ENCODE measurements at places on chromosomes 5 and 9. TPM values are rescaled to one million over a fixed set of nuclear protein-coding genes. Genes with fewer than 3 reads are reported as not detected.

GRCh38 chr5:140205216-140205615 is 30.2 kb downstream of the CYSTM1 start:
- no peak overlapping the region for H3K4me3 ChIP-seq
- H3K27me3 ChIP-seq: no peaks in the 10 kb centered on the region
- no peak for DNase-seq
- no peaks in the 10 kb centered on the region for H3K36me3 ChIP-seq
- H3K27ac ChIP-seq: no peak overlapping the region

The IFNA21 gene
- not detected for total RNA-seq

DNA sequence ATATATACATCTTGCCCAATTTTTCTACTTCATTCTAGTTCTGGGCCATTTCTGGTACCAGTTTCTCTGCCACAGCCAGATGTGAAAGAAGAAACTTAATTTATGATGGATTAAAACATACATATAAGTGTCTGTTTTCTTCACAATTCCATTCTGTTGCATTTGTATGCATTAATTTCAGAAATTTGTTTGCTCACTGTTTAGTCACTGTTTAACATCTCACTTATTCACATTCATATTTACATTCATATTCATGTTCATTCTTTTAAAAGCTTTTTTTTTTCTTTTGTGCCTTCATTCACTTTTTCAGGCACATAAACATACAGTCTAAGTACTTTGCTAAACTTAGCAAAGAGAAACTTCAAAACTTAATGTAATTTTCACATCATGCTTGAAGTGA is 684.0 kb upstream of the CDH9 start:
- no peaks in the 10 kb centered on the region for H3K4me1 ChIP-seq
- H3K36me3 ChIP-seq: no peaks in the 10 kb centered on the region
- no peak for DNase-seq

DNA sequence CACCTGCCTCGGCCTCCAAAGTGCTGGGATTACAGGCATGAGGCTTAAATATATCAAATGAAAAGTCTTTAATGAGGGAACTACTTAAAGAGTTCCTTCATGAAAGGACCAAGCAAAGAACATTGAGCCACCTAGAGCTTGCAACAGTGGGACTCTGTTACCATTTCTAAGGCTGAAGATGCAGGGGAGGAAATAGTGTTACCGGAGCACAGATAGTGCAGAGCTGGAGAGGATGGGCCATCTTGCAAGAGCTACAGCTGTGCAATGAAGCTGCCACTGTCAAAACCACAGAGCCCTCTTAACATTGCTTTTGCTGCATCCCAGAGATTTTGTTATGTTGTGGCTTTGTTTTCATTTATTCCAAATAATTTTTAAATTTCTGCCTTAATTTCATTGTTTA is 77.1 kb upstream of the NAA35 start:
- no peaks in the 10 kb centered on the region for H3K27me3 ChIP-seq
- no peaks in the 10 kb centered on the region for H3K36me3 ChIP-seq
- DNase-seq: no peak
- H3K4me1 ChIP-seq: no peaks in the 10 kb centered on the region

- H3K4me1 ChIP-seq: no peaks in the 10 kb centered on the region
- DNase-seq: no peak
- no peaks in the 10 kb centered on the region for H3K36me3 ChIP-seq
These were observed 157.5 kb upstream of the TARS1 start for GRCh38 chr5:33283243-33283642.

GRCh38 chr5:126384985-126385384 is 38.2 kb upstream of the GRAMD2B start:
- no peak for DNase-seq
- H3K27ac ChIP-seq: no peak overlapping the region
- H3K36me3 ChIP-seq: no peaks in the 10 kb centered on the region

DNA sequence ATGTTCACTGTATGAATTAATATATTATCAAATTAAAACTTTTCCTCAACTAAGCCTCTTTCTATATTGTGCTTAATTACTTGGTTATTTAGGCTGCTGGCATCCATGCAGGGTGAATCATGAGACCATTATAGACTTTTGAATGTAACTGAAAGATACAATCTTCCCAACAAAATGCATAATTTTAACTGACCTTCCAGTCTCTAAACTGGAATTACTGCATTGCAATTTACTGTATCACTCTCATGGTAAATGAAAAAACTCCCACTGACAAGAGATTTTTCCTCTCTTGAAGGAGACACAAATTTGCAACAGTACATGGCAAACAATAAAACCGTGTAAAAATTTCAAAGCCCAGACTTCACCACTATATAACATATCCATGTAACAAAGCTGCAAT is 349.5 kb downstream of the DRD1 start:
- H3K36me3 ChIP-seq: no peaks in the 10 kb centered on the region
- H3K27ac ChIP-seq: no peak overlapping the region
- no peak overlapping the region for H3K4me3 ChIP-seq

GRCh38 chr5:156259618-156260017 is 67.3 kb upstream of the SGCD start:
- no peak overlapping the region for H3K4me3 ChIP-seq
- no peak overlapping the region for H3K27ac ChIP-seq
- no peaks in the 10 kb centered on the region for H3K4me1 ChIP-seq
- H3K36me3 ChIP-seq: no peaks in the 10 kb centered on the region
- H3K27me3 ChIP-seq: no peaks in the 10 kb centered on the region
- no peak for DNase-seq

The MGAT1 gene
- 241 TPM for total RNA-seq

GRCh38 chr9:97507428-97507984 is 6.0 kb downstream of the TMOD1 start:
- no peaks in the 10 kb centered on the region for H3K36me3 ChIP-seq
- peaks cover 13% of the 10 kb centered on the region for H3K4me1 ChIP-seq
- no peak overlapping the region for H3K27ac ChIP-seq
- no peak overlapping the region for H3K4me3 ChIP-seq
- DNase-seq: no peak

DNA sequence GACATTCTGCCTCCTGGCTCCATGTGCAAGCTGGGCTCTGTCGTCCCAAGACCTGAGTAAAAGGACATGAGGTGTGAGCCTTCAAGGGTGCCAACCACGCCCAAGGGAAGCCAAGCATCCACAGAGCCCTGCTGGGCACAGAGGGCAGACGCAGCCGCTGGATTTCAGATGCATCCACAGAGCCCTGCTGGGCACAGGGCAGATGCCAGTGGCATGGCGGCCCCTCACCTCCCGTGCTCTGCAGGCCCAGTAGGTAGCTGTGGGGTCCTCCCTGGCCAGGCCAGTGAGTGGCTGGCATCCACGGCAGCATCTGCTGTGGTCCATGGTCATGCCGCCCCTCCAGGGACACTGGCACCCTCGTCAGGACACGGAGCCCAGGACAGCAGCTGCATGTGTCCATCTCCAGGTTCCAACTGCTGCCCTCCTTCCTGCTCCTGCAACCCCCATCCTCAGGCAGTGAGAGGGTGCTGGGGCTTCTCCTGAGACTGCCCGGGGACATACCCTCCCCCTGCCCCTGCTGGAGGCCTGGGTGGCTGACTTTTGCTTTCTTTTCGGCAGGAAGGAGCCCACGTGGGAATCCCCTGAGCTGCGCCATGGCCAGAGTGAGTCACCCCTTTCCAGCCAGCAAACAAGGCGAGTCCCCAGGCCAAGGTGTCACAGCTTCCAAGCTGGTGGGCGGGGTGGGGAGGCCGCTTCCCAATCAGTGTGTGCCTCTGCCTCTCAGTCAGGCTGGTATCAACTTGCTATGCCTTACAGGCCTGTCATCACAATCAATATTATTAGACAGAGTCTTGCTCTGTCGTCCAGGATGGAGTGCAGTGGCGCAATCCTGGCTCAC is 4.0 kb upstream of the TRAF2 start:
- peak overlapping the region; percentile 65 for H3K27ac ChIP-seq
- H3K36me3 ChIP-seq: no peaks in the 10 kb centered on the region
- H3K27me3 ChIP-seq: no peaks in the 10 kb centered on the region
- H3K4me1 ChIP-seq: peaks cover 27% of the 10 kb centered on the region
- no peak for DNase-seq
- peak overlapping the region; percentile 36 for H3K4me3 ChIP-seq

GRCh38 chr5:107739661-107740060 is 68.9 kb upstream of the EFNA5 start:
- DNase-seq: no peak
- H3K27ac ChIP-seq: no peak overlapping the region
- H3K4me1 ChIP-seq: no peaks in the 10 kb centered on the region
- H3K27me3 ChIP-seq: no peaks in the 10 kb centered on the region
- no peak overlapping the region for H3K4me3 ChIP-seq
- no peaks in the 10 kb centered on the region for H3K36me3 ChIP-seq

The GRAMD2B gene
- 13.7 TPM for total RNA-seq

DNA sequence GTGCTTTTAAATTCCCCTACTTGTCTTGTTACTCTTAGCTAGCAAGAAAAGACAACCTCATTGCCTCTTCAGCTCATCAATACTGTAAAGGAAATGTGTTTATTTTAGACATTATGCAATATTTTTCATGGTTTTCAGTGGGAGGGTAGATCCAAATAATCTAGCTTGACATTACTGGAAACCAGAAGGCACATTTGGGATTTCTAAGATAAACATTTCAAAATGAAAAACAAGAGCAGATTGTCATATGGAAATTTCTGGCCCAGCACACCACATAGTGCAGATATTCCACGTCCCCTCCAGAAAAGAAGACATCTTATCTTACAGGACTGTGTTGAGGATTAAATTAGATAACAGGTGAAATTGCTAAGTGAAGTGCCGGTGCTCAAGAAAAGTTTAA is 296.9 kb downstream of the MSX2 start:
- H3K27ac ChIP-seq: no peak overlapping the region
- no peak for DNase-seq
- H3K27me3 ChIP-seq: no peaks in the 10 kb centered on the region
- no peaks in the 10 kb centered on the region for H3K4me1 ChIP-seq

GRCh38 chr9:34446468-34446891 is 11.9 kb downstream of the FAM219A start:
- H3K27ac ChIP-seq: no peak overlapping the region
- H3K27me3 ChIP-seq: no peaks in the 10 kb centered on the region
- no peak overlapping the region for H3K4me3 ChIP-seq
- H3K36me3 ChIP-seq: no peaks in the 10 kb centered on the region
- peaks cover 13% of the 10 kb centered on the region for H3K4me1 ChIP-seq

The ZBED3 gene
- total RNA-seq: 13.4 TPM

The CBY3 gene
- total RNA-seq: not detected

DNA sequence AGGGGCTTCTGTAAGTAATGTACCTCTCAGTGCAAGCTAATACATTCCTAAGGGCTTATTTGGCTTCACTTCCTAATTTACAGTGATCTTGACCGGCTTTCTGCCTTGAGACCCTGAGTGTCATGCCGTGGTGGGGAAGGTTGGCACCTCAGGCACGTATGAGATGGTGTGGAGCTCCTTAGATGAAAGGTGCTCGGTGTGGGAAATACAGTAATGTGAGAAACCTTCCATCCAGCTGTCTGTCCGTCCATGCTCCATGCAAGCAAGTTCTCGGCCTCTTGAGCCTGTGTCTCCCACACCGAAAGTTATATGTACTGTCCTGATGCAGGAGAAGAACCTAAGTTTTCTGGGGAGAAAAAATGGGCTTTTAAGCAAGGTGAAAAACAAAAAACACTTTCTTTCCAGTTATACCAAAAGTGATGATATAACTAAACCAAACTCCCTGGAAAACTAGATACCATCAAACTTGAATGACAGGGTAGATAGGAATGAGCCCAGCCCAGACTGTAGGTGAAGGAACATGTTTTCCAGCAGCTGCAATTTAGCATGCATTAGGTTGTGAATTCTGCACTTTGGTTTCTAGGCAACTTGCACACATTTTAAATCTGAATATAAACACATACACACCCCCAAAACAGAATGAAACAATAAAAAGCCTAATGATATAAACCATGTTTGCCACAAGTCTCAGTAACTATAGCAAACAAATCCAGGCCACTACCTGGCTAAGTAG is 279.6 kb downstream of the FANCC start:
- H3K36me3 ChIP-seq: peaks cover 10% of the 10 kb centered on the region
- no peak overlapping the region for H3K4me3 ChIP-seq
- no peak overlapping the region for H3K27ac ChIP-seq
- DNase-seq: no peak

- no peak for DNase-seq
- H3K27ac ChIP-seq: peak overlapping the region; percentile 31
- H3K4me1 ChIP-seq: peaks cover 54% of the 10 kb centered on the region
- H3K4me3 ChIP-seq: no peak overlapping the region
- peaks cover 91% of the 10 kb centered on the region for H3K36me3 ChIP-seq
These were observed 37.0 kb downstream of the B4GALT1 start for GRCh38 chr9:33129886-33130881.

- no peak for DNase-seq
- peak overlapping the region; percentile 3 for H3K27ac ChIP-seq
- no peak overlapping the region for H3K4me3 ChIP-seq
- H3K27me3 ChIP-seq: no peaks in the 10 kb centered on the region
- peaks cover 20% of the 10 kb centered on the region for H3K4me1 ChIP-seq
- no peaks in the 10 kb centered on the region for H3K36me3 ChIP-seq
These were observed 110.5 kb upstream of the EQTN start for GRCh38 chr9:27407491-27407890.

The BTNL8 gene
- total RNA-seq: 5.3 TPM

The LMX1B gene
- 0.21 TPM for total RNA-seq

All from lower lobe of right lung (tissue), 2 donors.